A375 (cell line): ENCODE measurements at places on chromosomes 1 and 21. TPM values are rescaled to one million over a fixed set of nuclear protein-coding genes. Genes with fewer than 3 reads are reported as not detected.

The CFAP45 gene
- total RNA-seq = 1.1 and 2.5 TPM in 2 replicates

The IQGAP3 gene
- 99.3 and 101 TPM in 2 replicates for total RNA-seq

The MACO1 gene
- total RNA-seq = 12.9 and 13.0 TPM in 2 replicates

The ZMYM4 gene
- total RNA-seq = 18.7 and 32.3 TPM in 2 replicates

The S100A12 gene
- total RNA-seq = not detected in 2 replicates

The DNALI1 gene
- total RNA-seq = 0.41 TPM in 1 of 2 replicates, not detected in the other

The PPP2R5A gene
- 17.4 and 19.2 TPM in 2 replicates for total RNA-seq

The PCSK9 gene
- total RNA-seq = not detected in 2 replicates

The DNM3 gene
- 6.6 and 7.1 TPM in 2 replicates for total RNA-seq

The HRNR gene
- 0.03 TPM in 1 of 2 replicates, not detected in the other for total RNA-seq

The F13B gene
- total RNA-seq = not detected in 2 replicates

The OLIG2 gene
- total RNA-seq = 3.8 and 4.4 TPM in 2 replicates

The KIF26B gene
- 0.13 and 0.45 TPM in 2 replicates for total RNA-seq

The EVA1B gene
- total RNA-seq = 95.6 and 113 TPM in 2 replicates

The LCE1C gene
- total RNA-seq = not detected in 2 replicates

The SRRM1 gene
- 42.5 and 42.7 TPM in 2 replicates for total RNA-seq

The UTS2 gene
- not detected in 2 replicates for total RNA-seq

The SGIP1 gene
- 0.60 TPM in 1 of 2 replicates, not detected in the other for total RNA-seq

The CYP4B1 gene
- total RNA-seq = not detected in 2 replicates

The PHC2 gene
- total RNA-seq = 241 and 250 TPM in 2 replicates

The TMEM9 gene
- 106 and 111 TPM in 2 replicates for total RNA-seq

The SPRR2A gene
- total RNA-seq = not detected in 2 replicates

The TTLL10 gene
- not detected in 2 replicates for total RNA-seq

The NFASC gene
- 3.4 and 4.6 TPM in 2 replicates for total RNA-seq

The LRRC3 gene
- total RNA-seq = 0.08 and 0.11 TPM in 2 replicates

The KCNA2 gene
- 0.03 and 0.41 TPM in 2 replicates for total RNA-seq

The TBX15 gene
- total RNA-seq = 0.27 TPM in 1 of 2 replicates, not detected in the other

The BNIPL gene
- 0.30 and 2.2 TPM in 2 replicates for total RNA-seq

The CD2 gene
- total RNA-seq = not detected in 2 replicates

The S100A5 gene
- total RNA-seq = 0.98 and 2.3 TPM in 2 replicates

The C1orf141 gene
- not detected in 2 replicates for total RNA-seq

The ANKRD45 gene
- 0.45 and 0.61 TPM in 2 replicates for total RNA-seq
